ENCODE measurements at places on chromosomes 16 and 17.

DNA sequence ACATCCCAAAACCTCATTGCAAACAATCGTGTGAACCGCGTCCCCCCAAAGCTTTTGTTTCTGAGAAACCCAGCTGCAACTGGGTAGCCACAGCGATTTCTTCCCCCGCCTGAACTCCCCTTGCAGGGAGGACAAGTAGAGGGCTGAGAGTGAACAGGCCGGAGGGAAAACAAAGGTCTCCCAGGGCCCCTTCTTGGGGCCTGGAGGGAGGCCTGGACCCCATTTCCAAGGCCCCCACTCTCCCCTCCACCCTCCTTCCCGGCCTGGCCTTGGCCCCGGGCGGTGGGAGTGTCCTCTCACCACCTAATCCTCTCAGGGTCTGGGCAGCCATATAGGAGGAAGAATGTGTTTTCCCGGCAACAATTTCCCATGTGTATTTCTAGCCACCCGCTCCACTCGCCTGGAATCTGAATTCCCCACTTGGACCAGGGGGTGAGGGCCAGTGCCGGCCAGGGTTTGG, 2.6 kb downstream of the GLIS2 start:
- DNase-seq, result no peak

DNA sequence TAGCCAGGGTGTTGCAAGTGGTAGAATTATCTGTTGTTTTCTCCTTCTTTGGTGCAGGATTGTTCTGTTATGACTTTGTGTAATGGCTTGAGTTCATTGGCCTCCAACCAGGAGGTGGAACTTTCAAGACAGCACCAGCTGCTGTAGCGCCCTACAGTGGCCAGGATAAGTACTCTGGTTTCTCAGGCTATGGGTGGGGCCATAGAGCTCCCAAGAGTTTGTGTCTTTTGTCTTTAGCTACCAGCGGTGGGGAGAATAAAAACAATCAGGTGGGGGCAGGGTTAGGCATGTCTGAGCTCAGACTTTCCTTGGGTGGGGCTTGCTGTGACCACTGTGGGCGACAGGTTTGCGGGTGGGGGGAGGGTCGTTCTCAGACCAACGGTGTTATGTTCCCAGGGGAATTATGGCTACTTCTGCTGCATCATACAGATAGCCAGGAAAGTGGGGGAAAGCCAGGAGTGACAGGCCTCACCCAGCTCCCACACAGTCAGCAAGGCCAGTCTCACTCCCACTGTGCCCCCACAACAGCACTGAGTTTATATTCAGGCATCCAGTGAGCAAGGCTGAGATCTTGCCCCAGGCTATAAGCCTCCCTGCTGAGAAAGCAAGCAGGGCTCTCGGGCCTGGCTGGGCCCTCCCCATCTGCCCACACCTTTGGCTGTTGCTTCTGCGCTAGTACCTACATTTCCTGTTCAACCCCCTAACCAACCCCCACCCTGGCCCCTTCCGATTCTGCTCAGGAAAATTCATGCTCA, 15.4 kb downstream of the ABCA10 start:
- no peak for DNase-seq

DNA sequence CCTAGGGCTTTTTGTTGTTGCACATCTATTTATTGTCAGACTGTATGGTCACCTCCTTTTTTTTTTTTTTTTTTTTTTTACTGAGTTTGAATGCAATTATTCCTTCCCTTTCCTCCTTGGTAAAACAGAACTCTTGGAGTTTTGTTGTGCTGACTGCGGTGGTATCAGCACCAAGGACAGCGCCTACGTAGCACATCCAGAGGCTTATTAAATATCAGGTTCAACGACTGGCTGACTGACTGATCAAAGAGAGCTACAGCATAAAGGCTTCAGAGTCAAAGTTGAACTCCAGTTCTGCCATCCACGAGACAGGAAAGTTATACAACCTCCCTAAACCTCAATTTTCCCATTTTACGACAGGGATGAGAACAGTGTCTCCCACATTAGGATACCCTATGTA, 86.1 kb upstream of the RBFOX1 start:
- no peak for DNase-seq

- DNase-seq, result no peak
Observed at GRCh38 chr17:64074704-64075426, 54.4 kb upstream of the ICAM2 start.

DNA sequence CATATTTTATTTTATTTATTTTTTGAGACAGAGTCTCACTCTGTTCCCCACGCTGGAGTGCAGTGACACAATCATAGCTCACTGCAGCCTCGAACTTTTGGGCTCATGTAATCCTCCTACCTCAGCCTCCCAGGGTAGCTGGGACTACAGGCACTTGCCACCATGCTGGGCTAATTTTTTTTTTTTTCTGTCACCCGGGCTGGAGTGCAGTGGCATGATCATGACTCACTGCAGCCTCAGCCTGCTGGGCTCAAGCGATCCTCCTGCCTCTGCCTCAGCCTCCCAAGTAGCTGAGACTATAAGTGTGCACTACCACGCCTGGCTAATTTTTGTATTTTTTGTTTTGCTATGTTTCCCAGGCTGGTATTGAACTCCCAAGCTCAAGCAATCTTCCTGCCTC, 17.1 kb downstream of the UNC45B start:
- DNase-seq, result no peak

DNA sequence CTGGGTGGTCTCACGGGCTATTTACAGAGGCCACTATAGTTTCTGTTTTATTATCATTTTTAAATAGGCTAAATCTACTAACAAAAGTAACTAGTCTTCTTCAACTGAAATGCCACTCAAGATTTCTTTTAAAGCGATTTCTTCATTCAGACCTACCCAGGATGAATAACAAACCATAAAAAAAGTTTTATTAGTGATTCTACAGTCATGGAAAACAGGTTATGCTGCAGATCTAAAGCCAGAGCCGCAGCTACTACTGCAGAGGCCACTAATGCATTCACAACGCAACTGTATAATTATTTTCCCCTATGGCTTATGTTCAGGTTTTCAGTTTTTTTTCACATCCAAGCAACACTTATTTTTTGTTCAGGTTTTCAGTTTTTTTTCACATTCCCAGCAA, 136.2 kb upstream of the AXIN2 start:
- no peak for DNase-seq

GRCh38 chr17:73588301-73588846, 55.9 kb downstream of the SDK2 start:
- no peak for DNase-seq

DNA sequence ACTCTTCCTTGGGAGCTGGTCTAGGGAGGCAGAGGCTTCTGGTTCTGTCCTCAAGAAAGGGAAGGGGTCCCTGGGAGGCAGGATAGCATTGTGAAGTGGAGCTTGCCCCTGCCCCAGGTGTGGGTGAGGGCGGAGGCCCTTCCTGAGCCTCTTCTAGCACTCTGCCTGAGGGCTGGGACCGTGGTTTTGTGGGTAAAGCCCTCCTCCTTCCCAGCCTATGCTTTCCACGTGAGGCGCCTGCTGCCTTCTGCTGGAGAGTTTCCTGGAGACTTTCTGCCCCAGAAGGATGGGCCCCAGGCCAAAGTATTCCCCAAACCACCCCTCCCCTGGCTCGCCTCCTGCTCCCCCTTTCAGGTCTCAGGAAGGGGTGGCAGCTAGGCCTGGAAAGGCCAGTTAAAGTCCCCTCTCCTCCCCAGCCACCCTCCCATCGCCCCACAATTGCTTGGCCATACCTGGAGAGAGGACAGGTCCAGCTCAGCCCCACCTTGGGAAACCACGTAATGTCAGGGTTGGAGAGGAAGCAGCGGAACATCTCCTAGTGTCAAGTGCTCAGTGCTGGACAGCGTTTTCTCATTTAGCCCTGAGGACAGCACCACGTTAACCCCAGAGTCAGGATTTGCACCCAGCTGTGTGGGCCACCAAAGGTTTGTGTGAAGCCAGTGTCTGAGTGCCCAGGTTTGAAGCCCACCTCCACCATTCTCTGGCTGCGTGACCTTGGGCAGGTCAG, 5.6 kb downstream of the SBK1 start:
- DNase-seq, result no peak

DNA sequence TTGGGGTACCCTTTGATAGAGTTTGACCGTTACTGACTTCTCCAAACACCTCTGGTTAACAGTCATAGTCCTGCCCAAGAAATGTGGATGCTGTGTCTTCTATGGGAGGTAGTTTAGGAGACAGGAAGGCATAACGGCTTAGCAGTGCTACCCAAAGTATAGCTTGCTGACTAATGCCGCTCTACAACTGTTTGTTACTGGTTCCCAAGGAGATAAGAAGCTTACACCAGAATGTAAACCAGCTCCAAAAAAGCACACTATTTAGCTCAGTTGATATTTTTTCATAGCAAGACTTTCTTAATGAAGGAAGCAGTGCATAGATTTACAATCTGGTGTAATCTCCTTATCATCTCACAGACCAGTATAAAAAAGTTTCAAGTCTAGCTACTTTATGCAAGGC, 95.7 kb downstream of the HS3ST3B1 start:
- DNase-seq, result no peak

GRCh38 chr17:74659889-74660288, 36.4 kb upstream of the CD300E start:
- DNase-seq, result no peak

DNA sequence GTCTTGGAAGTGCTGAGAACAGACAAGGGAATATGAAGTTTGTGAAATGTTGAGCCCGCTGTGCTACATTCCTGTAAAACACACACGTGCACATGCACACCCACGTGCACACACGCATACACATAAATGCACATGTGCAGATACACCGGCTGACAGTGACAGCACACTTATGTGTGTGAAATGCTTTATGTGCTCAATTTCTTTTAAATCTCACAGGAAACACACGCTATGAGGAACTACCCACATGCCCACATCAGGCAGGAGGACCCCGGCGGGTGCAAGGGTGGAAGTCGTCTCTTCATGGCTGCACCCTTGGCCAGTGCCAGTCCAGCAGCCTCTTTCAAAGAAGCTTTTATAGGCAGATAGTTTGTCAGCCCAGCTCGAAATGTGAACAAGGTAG, 561 bp upstream of the WFDC1 start:
- DNase-seq, result no peak

DNA sequence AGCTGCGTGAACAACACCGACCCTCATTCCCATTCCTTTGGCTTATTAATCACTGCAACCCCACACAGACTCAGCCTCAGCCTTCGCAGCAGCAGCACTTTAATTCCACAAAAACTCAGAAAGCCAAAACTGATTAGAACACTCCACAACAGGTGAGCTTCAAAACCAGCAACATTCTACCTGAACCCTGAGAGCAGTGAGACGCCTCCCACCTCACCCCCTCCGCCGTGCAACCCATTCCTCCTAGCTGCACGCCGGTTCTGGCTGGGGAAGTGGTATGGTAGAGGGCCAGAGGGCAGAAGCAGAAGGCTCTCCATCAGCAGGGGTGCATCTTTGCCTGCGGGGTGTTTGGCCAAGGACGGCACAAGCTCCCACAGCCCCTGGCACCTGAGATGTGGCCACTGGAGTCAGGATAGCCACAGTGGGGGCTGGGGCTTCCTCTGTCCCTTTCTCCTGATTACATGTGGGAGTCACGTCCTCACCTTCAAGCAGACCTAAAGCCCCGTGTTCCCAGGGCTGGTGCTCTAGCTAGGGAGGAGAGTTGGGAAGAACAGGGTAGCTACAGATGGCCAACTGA, 1.6 kb downstream of the BORCS6 start:
- no peak for DNase-seq

GRCh38 chr16:80034948-80035663, 434.6 kb upstream of the MAF start:
- no peak for DNase-seq

DNA sequence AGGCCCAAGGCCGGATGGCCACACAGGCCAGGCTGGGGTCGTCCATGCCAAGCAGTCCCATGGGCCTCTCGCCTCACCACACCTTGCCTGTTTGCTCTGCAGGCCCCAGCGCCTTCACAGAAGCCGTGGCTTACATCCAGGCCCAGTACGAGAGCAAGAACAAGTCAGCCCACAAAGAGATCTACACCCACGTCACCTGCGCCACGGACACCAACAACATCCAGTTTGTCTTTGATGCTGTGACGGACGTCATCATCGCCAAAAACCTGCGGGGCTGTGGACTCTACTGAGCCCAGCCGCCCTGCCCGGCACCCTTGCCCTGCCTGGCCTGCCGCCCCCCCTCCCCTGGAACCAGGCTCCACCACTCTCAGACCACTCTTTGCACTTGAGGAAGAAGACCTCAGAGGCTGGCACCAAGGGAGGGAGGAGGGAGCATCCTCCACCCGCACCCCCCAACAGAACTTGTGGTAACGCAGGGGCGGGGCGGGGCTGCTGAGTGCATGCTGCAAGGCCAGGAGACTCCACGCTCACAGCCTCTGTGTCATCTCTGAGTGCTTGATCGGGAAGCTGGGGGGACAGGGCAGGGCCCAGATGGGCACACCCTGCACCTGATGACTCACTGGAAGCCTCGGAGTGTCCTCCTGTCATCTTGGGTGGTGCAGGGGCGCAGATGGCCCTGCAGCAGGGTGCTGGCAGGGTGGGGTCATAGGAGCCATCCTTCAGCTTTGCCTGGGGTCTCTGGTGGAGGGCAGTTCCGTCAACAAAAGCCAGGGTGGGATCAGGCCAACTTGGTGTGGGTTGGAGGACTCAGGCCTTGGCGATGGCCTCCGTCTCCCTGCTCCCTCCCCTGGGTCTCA, 81.5 kb downstream of the AMFR start:
- no peak for DNase-seq

DNA sequence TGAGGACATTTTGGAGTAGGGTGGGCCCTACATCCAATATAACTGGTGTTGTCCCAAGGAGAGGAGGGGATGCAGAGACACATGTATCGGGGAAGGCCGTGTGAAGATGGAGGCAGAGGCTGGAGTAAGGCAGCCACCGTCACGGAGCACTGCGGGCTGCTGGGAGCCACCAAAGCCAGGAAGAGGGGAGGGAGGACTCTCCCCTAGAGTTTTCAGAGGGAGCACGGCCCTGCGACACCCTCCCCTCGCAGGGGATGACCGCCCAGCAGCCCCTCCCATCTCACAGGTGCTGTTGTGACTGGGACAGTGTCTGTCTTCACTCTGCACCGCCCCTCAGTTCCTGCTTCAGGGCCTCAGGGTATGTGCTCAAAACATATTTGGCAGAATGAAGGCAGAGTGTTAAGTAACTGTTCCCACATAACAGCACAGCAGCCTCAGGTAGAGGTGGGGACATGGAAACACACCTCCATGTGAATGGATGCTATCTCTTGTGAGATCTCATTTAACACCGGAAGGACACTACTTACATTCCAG, 82.2 kb downstream of the RBFOX3 start:
- no peak for DNase-seq

DNA sequence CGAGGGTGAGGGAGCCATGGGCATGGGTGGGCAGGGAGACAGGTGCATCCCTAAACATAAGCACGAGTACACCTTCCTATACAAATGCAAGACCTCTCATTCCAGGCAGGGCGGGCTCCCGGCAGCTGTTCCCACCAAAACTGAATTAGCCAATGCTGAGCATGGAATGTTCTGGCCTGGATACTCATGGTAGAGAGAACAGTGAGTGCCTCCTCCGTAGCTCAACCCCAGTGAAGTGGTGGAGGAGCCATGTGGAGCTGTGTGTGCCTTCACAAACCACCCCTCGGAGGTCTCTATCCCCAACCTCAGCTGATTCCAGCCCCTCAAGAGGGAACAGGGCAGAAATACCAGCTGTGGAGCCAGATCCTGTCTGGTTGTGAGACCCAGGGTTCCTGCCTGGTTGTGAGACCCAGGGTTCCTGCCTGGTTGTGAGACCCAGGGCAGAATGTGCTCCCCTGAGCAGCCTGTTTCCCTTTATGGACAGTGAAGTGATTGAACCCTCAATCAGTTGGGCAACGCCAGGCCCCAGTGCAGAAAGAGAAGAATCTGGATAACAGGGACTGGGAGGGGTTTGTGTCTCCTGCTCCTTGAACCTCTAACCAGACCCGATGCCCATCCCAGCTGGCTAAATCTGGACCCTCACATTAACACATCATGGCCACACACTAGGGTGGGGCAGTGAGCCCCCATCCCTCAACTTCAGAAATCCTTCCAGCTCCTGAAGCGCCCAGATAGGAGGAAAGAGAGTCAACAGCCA, 2.4 kb upstream of the CDH16 start:
- no peak for DNase-seq

Data from CMK (cell line).